SW 1271 (cell line): ENCODE measurements at places on chromosomes 5 and 9.

GRCh38 chr9:130138791-130139190, 33.4 kb upstream of the NCS1 start:
- no peak for DNase-seq

- no peak for DNase-seq
Observed at GRCh38 chr9:100052375-100052774, 46.4 kb downstream of the ERP44 start.

DNA sequence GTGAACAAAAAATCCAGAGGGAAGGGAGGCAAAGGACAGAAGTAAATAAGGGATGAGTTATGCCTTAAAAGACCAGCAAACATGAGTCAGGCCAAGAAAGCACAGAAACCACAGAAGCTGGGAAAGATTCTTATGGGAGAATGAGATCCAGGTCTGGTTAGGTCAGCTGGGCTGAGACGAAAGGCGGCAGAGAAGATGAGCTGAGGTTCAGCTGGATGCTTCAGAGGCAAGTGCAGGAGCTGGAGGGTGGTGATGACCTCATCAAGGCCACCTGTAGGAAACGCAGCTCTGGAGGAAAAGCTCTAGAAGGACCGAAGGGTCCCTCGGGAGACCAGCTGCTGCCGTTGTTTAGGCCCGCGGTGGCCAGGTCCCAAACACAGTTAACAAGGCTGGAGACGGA, 152.0 kb downstream of the MYO10 start:
- no peak for DNase-seq

- DNase-seq = no peak
Observed at GRCh38 chr5:176665517-176665916, 18.2 kb downstream of the TSPAN17 start.

DNA sequence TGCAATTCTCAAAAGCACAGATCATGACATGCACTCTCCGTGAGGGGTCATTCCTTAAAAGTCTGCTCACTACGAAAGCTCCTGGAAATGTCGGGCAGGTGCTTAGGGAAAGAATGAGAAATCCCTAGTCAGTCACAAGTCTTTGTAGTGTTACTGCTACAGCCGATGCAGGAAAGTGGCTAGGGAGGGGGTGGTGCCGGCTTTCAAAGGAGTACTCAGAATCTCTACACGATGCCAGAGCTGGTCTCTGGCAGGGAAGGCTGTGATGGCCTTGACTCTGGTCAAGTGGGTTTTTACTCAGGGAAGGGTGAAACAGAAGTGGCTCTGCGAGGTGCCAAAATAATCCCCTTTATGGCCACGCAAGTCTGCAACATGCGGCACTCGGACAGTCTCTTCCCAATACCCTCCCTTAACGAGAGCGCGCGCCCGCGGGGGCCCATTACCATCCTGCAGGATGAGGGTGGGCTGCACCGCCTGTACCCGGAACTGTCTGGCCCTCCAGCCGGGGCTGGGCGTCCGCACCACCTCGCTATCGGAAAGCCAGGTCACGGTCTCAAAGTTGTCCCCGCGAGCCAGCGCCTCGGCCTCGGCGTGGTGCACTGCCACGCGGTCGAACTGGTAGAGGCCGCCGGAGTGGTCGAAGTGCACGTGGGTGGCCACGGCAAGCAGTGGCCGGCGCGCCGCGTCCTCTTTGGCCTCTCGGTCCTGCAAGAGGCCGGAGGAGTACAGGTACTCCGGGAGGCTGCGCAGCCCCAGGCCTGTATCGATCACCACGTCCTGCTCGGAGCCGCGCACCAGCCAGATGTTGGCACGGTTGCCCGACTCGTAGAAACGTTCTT, 956 bp downstream of the MBLAC2 start:
- no peak for DNase-seq

GRCh38 chr5:78816143-78816765, 167.7 kb upstream of the LHFPL2 start:
- no peak for DNase-seq

- DNase-seq = no peak
Observed at GRCh38 chr5:54285686-54286085, 24.7 kb downstream of the ARL15 start.

DNA sequence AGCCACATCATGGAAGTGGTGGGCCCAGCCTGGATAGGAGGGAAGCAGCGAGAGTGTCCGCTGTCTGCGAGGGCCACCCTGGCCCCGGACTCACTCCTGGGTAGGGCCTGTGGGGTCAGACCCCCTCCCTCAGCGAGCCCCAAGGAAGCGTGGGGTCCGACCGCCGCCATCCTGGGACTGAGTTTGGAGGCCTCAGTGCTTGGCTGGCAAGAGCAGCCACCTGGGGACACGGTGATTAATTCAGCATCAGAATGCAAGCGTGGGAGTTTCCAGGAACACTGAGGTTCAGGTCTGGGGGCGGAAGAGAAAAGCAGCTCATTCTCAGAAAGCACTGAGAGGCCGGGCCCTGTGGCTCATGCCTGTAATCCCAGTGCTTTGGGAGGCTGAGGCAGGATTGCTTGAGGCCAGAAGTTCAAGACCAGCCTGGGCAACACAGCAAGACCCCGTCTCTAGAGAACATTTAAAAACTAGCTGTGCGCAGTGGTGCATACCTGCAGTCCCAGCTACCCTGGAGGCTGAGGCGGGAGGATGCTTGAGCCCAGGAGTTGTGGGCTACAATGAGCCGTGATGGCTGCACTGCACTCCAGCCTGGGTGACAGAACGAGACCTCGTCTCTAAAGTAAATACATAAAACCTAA, 18.3 kb upstream of the CAMSAP1 start:
- DNase-seq = no peak

DNA sequence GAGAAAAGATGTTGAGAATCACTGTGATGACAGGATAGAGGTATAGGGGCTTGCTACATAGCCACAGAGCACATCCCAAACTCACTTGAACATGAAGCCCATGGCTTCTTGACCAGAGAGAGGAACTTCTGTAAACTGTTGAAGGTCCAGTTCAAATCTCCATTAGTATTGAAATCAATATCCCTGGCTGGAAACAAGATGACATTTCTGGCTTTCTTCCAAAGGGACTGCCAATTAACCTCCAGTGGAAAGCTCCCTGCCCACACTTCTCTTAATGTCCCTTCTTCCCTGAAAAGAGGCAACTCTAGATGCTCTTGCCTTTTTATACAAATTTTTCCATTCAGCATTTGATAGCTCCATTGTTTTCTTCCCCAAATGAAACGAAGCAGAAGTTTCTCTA, 612.1 kb downstream of the EBF1 start:
- no peak for DNase-seq

DNA sequence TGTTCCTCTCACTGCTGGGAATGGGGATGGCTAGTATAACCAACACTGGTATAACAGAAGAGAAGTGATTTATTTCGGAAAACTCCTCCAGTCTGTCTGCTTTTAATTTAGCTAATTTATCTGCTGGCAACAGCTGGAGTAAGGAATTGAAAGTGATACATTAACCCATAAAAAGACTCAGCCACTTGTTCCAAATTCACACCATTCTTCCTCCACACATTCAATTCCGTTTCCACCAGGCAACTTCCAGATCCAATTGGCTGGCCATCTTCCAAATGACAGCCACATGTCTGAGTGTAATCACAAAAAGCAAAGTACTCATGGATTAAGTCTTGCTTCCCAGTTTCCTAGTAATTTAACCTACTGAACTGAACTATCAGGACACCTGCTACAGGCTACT, 77.1 kb upstream of the RETREG1 start:
- DNase-seq = no peak

DNA sequence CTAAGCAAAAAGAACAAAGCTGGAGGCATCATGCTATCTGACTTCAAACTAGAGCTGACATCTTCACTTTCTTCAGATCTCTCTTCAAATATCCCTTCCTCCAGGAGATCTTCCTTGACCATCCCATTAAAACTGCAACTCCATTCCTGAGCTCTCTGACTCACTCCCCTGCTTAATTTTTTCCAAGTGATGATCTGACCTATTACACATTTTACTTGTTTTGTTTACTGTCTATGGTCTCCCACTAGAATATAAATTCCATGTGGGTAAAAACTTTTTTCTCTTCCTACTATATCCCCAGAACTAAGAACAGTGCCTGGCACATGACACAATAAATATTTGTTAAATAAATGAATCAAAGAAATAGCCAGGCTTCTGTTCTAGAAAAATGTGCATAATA, 87.5 kb downstream of the SLIT3 start:
- no peak for DNase-seq

DNA sequence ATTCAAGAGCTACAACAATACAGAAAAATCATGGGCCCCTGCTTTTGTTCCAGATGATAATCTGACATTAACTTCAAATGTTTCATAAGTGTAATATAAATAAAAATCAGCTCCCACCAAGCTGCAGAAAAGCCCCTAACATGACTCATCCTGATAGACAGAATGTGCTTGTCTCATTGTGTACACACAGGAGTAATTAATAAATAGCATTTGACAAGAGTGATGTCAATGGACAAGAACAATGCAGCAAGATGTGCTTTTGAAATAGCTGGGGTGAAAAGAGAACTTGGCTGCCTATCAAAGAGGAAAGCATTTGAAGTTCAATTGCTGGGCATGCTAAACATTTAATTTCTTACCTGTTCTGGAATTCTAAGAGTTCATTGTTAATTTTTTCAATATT, 79.2 kb downstream of the DNAH5 start:
- DNase-seq = no peak

GRCh38 chr5:141811287-141812155, 66.7 kb downstream of the PCDH1 start:
- no peak for DNase-seq

GRCh38 chr5:127785098-127785927, 82.1 kb downstream of the CCDC192 start:
- DNase-seq = no peak

GRCh38 chr9:130042406-130042884, 544 bp downstream of the FNBP1 start:
- DNase-seq = no peak

GRCh38 chr5:142013734-142014521, 1.1 kb upstream of the GNPDA1 start:
- DNase-seq = no peak

DNA sequence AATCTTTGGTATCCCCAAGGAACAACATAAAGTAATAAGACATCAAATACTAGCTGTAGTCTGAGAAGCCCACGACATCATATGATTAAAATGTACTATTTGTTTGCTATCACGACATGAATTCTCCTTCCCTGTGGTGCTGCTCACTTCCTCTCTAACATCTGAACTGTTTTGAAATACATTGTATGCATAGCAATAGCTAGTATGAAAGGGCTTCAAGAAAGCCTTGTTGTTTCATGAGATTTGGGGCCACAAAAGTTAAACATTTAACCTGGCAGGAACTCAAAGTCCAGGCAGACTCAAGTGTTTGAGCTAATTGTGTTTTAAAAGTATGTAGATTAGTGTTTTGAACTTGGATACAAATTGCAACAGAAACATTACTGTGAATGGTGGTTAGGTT, 237.4 kb upstream of the PTGER4 start:
- no peak for DNase-seq

DNA sequence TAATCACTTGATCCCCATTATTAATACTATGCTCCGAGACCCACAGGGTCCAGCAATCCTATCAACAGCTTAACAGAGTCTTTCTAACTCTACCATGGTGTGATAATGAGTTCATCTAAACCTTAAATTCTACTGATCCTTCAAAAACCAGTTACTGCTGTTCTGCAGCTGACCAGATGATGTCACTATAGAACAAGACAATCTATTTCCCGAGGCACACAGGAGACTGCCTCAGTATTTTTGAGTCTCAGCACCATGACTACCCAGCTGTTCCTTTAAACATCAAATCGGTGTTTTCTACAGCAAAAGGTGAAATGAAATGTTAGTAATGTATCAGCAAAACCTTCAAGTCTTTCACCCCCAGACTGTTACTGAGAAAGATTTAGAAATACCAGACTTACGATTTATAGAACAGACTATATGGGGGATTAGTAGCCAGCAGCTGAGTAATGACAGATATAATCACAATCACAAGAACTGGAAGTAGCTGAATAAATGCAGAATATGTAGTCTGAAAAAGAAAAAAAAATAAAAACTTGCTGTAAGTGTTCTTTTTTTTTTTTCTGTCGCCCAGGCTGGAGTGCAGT, 16.9 kb downstream of the DNAJC18 start:
- peak; percentile 16 for DNase-seq

- DNase-seq = no peak
Observed at GRCh38 chr9:127909839-127910273, 7.0 kb downstream of the ST6GALNAC4 start.

DNA sequence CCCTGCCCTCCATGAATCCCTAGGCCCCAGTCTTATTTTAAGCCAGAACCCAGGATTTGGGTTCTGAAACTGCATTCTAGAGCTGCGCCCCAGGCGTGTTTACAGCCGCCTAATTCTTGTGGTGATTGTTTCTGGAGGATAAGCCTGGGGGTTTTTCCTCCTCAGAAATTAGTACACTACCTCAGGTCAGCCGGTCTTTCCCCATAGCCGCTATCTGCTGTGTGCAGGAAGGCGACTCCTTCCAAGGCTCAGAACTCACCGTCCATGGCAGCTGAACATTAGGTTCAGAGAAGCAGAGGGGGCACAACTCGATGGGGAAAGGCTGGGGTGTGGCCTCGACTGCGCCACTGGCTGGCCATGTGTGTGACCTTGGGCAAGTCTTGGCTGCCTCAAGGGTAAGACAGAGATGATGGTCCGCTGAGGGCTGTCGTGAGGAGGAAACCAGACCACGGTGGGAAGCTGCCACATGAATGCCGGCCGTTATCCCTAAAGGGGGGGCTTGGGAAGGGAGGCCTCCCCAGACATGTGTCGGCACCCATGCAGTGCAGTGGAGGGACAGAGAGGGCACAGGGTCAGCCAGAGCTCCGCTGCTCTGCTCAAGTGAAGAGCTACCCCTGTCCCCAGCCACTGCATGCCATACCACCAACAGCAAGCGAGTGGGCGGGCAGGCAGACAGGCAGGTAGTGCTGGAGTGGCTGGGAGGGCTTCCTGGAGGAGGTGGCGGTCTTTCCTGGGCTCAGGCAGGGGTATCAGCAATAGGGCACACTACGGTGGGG, 28.9 kb downstream of the SHB start:
- no peak for DNase-seq

GRCh38 chr9:128391956-128392301, 20.8 kb downstream of the URM1 start:
- no peak for DNase-seq

GRCh38 chr9:109517901-109518377, 19.8 kb upstream of the PTPN3 start:
- DNase-seq = no peak

GRCh38 chr5:8333485-8333884, 464.5 kb downstream of the MTRR start:
- DNase-seq = no peak

DNA sequence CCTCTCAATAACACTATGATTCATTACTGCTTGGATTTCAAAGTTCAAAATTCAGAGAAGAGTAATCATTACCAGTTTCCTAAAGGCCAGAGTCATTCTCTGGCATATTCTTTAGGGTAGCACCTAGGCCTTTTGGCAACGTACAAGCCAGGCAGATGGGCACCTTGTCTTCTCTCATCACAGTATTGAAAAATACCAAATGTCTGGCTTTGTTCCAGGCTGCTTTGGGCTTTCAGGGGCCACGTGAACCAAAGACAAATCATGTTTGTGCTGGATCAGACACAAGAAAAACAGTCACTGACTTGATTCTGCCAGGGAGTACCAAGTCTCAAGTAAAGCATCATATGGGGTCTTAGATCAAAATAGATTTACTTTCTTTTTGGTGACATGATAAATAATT, 15.5 kb downstream of the MEGF9 start:
- DNase-seq = no peak

- no peak for DNase-seq
Observed at GRCh38 chr5:65730910-65731309, 8.9 kb downstream of the NLN start.

- peak; percentile 42 for DNase-seq
Observed at GRCh38 chr9:121399883-121400607, 30.0 kb upstream of the STOM start.
